CD8-positive, alpha-beta memory T cell (primary cell): ENCODE measurements at places on chromosomes 3 and 15. TPM values are rescaled to one million over a fixed set of nuclear protein-coding genes. Genes with fewer than 3 reads are reported as not detected.

Gene ZDHHC23
- 4.3 TPM for total RNA-seq

Gene TMEM266
- 0.11 TPM for total RNA-seq

Gene CCR8
- total RNA-seq: 5.3 TPM

Gene MUSTN1
- 1.5 TPM for total RNA-seq

DNA sequence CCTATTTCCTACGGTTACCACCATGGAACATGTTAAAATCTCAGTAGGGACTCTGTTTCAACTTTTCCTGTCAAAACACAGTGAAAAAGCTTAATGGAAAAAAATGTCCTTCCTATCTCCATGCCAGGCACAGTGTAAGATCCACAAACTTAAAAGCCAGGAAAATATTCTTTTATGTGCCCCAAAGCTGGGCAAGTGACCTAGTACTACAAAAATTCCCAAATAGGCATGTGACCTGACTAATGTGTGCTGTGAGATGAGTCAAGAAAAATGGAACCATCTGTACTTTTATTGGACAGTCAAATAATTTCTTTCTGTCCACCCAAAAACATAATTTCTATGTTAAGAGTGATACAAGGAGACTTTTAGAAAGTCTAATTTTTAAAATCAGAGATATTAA lies 406.0 kb downstream of the ZBTB20 start:
- no peaks in the 10 kb centered on the region for H3K36me3 ChIP-seq
- H3K4me3 ChIP-seq: no peak overlapping the region
- no peaks in the 10 kb centered on the region for H3K27me3 ChIP-seq
- no peak for DNase-seq
- H3K4me1 ChIP-seq: no peaks in the 10 kb centered on the region

GRCh38 chr3:155656466-155656865 lies 88.4 kb downstream of the PLCH1 start:
- H3K4me1 ChIP-seq: no peaks in the 10 kb centered on the region
- H3K4me3 ChIP-seq: no peak overlapping the region
- no peak for DNase-seq
- H3K27me3 ChIP-seq: no peaks in the 10 kb centered on the region
- no peaks in the 10 kb centered on the region for H3K36me3 ChIP-seq

DNA sequence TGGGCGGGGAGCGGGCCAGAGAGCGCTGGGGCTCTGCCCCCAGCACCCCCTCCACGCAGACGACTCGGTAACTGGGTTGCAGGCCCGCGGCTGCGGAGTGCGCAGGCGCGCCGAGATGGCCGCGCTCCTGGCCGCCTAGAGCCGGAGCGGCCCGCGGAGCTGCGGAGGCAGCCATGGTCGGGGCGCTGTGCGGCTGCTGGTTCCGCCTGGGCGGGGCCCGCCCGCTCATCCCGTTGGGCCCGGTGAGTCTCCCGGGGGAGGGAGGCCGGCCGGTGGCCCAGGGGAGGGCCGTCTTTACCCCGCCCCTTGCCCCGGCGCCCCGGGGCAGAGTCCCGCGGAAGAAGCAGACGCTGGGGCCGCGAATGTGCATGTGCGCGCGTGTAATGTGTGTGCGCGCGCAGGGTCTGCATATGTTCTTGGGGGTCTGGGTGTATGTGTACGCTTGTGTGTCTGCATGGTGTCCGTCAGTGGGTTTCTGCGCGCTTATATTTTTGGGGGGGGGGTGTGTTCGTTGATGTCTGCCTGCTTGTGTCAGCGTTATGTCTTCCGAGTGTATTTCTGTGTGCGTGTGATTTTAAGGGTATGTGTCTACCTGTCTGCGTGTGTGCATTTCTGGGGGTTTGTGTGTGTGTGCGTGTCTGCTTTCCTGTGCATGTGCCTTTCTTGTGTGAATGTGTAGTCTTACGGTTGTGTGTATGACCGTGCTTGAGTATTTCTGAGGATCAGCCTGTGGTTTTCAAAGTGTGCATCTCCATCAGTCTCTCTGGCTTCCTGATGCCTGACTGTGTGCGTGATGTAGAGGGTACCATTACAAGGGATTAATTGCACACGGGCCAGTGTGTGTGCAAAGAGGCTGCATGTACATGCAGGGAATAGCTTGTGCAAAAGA lies at the start of gene ABHD14A:
TSS of gene ABHD14A (plus strand) at position 102 of the 889 bp plus-strand sequence. CDS start at position 174, 72 bp downstream.
- no peaks in the 10 kb centered on the region for H3K36me3 ChIP-seq
- H3K27ac ChIP-seq: peak within 1 kb of the TSS; percentile 83
- no peaks in the 10 kb centered on the region for H3K27me3 ChIP-seq
- peak; percentile 67 for DNase-seq
- peak within 1 kb of the TSS; percentile 97 for H3K4me3 ChIP-seq

GRCh38 chr3:23808525-23808924 lies 2.8 kb downstream of the UBE2E1 start:
- H3K27me3 ChIP-seq: no peaks in the 10 kb centered on the region
- peaks cover 45% of the 10 kb centered on the region for H3K4me1 ChIP-seq
- no peaks in the 10 kb centered on the region for H3K36me3 ChIP-seq
- no peak for DNase-seq
- H3K4me3 ChIP-seq: no peak overlapping the region

GRCh38 chr3:196569003-196569516 lies 600 bp downstream of the FBXO45 start:
- H3K27me3 ChIP-seq: no peaks in the 10 kb centered on the region
- peak overlapping the region; percentile 52 for H3K4me3 ChIP-seq
- H3K36me3 ChIP-seq: peaks cover 4% of the 10 kb centered on the region
- H3K27ac ChIP-seq: peak overlapping the region; percentile 91
- peak; percentile 40 for DNase-seq
- peaks cover 33% of the 10 kb centered on the region for H3K4me1 ChIP-seq

DNA sequence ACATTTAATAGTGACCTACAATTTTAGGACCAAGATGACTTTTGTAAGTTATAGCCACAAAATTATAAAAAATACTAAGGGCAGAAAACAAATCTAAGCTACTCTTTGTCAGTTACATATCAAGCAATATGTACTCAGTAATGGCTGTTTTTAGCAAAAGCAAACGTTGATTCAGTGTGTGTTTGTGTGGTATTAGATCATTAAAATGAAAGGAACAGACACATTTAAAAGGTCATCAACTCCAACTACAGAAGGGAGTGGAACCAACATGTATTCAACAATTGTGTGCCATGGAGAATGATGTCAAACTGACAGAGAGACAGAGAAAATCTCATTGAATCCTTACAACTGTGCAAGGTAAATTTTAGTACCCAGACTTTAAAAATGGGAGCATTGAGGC lies 268.8 kb upstream of the STT3B start:
- H3K27me3 ChIP-seq: no peaks in the 10 kb centered on the region
- H3K36me3 ChIP-seq: no peaks in the 10 kb centered on the region
- no peak for DNase-seq

- H3K4me1 ChIP-seq: no peaks in the 10 kb centered on the region
- no peaks in the 10 kb centered on the region for H3K36me3 ChIP-seq
- no peak overlapping the region for H3K4me3 ChIP-seq
- H3K27ac ChIP-seq: no peak overlapping the region
- H3K27me3 ChIP-seq: no peaks in the 10 kb centered on the region
These were observed 214.9 kb upstream of the ARRDC4 start for GRCh38 chr15:97745481-97746071.

DNA sequence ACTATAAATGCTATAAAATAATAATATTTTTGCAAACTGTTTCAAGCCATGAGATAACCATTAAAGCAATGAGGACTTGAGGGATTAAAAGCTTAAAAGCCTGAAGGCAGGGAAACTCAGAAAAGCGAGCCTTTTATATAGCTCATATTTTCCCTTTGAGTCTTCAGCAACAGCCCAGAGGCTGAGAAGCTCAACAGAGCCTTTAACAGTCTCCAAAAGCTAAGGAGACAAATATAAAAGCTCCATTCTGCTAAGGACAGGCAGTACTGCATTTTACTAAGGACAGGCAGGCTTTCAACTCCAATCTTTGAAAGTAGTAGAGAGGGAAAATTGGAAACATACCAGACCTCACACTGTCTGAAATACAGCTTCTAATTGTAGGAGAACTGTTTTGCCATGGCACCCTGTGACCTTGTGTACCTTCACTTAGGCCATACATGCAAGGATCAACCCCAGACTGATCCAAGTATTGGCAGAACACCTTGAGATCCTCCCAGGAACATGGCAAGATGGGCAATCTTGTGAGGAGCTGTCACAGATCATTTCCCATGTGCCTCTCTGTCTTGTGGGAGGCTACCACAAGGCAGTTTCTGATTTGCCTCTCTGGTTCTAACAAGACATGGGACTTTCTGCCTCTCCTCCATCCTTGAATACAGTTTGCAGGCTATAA lies 53.1 kb upstream of the ARNT2 start:
- no peaks in the 10 kb centered on the region for H3K36me3 ChIP-seq
- no peak overlapping the region for H3K4me3 ChIP-seq
- H3K27ac ChIP-seq: no peak overlapping the region
- no peak for DNase-seq
- H3K27me3 ChIP-seq: peaks cover 3% of the 10 kb centered on the region

DNA sequence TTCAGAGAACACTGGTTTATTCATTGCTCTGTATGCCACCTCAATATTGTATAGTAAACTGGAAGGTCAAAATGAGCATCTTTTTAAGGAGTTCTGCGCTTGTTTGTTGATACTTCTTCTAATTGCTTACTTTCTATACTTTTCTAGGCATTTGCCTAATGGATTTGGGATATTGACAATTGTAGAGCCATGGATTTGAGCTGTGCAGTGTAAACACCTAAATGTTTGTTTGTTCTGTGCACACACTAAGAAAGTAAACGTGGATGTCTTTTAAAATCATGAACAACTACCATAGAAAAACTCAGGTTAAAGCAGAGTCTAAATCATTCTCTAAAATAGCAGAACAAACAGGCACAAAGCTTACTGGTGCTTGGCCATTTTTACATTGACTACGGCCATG lies 436.6 kb upstream of the GBE1 start:
- H3K36me3 ChIP-seq: no peaks in the 10 kb centered on the region
- H3K4me3 ChIP-seq: no peak overlapping the region
- H3K27me3 ChIP-seq: no peaks in the 10 kb centered on the region
- H3K4me1 ChIP-seq: no peaks in the 10 kb centered on the region

GRCh38 chr3:79204351-79204750 lies 563.4 kb downstream of the ROBO1 start:
- no peak overlapping the region for H3K4me3 ChIP-seq
- H3K27ac ChIP-seq: no peak overlapping the region
- H3K4me1 ChIP-seq: no peaks in the 10 kb centered on the region
- no peak for DNase-seq
